ENCODE measurements at places on chromosomes 6 and 20.

- DNase-seq: peak; percentile 82
Observed at GRCh38 chr6:142900227-142900971, 44.6 kb downstream of the HIVEP2 start.

DNA sequence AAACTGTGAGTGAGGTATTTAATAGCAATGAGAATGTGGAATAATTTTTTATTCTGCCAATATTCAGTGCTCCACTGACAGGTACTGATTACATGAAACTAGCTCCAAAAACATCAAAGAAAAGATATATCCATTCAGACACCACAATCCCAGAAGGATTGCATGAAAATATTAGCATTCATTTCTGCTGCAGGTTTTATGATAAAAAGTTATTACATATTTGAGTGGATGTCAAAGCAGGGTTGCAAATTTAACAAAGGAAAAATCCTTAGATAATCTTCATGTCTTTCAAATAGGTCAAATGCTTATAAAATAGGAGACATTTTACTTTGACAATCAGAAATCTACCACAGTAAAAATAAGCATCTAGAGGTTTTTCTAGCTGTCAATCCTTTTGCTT is 13.3 kb downstream of the MCHR2 start:
- DNase-seq: peak; percentile 8

- DNase-seq: peak; percentile 66
Observed at GRCh38 chr20:41738604-41739206, 120.5 kb upstream of the CHD6 start.

- peak; percentile 72 for DNase-seq
Observed at GRCh38 chr6:121851056-121851455, 415.6 kb downstream of the GJA1 start.

- DNase-seq: no peak
Observed at GRCh38 chr6:18264923-18265377, 620 bp upstream of the DEK start.

Measured in brain (organoid and tissue), 16 donors.